NCI-H446 (cell line): ENCODE measurements at places on chromosomes 6 and 20.
A peak's percentile ranks its signal among the peaks of the same experiment; 100 is the strongest.

- DNase-seq = no peak
These were observed 47.2 kb upstream of the FAM50B start for GRCh38 chr6:3801960-3802359.

DNA sequence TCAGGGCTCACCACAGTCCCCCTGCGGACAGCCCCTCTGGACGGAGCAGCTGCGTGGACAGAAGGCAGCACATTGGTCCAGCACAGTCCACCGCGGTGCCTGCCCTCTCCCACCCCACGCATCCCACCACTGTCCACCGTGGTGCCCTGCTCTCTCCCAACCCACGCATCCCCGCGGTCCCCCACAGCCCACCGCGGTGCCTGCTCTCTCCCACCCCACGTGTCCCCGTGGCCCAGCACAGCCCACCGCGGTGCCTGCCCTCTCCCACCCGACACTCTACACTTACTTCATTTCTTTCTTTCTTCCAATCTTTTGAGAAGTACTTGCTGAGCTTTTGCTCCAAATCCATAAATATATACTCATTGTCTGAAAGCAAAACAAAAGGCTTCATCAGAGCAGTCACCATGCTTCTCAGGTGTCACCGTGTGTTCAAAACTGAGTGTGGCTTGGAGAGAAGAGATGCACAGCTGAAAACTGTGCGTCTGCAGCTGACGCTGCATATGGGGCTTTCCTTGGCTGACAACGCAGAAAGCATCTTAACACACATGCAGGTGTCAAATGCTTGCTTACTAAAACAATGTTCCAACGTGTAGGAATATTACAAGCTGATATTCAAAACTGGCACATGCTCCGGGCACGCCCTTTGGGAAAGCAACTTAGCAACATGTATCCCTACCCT lies 11.8 kb downstream of the FRMD1 start:
- DNase-seq = no peak

DNA sequence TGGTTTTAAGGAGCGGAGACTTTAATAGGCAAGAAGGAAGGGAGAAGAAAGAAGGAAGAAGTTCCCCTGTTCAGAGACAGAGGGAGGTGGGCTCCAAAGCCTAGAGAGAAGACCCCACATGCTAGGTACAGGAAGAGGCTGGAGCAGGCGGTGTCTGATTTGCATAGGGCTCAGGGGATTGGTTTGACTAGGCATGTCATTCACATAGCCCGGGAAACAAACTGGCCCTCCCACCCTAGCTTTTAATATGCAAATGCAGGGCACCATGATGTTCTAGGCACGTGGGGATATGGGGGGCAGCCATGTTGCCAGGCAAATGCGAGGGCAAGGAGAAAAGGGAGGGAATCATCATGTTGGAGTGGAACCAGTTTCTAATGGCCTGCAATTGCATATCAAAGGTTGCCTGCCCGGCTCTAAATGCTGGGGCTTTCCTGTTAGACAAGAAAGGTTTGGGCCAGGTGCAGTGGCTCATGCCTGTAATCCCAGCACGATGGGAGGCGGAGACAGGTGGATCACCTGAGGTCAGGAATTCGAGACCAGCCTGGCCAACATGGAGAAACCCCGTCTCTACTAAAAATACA lies 34.3 kb upstream of the AGPAT4 start:
- no peak for DNase-seq

DNA sequence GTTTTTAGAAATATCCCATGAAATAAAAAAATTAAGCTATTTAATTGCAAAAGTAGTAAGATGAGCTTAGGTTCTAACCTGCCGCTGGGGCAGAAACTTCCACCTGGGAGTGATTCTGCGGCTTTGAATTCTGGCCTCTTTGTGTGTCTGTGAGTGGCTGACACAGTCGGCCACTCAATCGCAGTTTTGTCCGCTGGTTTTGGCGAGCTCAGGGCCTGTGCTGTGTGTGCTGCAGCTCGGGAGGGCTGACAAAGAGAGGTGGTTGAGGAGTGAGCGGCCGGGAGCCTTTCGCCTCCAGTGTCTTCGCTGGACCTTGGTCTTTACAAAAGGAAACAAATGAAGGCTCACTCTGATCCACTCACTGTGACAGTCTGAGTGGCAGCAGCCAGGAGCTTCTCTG lies 128.4 kb downstream of the TIAM2 start:
- no peak for DNase-seq

DNA sequence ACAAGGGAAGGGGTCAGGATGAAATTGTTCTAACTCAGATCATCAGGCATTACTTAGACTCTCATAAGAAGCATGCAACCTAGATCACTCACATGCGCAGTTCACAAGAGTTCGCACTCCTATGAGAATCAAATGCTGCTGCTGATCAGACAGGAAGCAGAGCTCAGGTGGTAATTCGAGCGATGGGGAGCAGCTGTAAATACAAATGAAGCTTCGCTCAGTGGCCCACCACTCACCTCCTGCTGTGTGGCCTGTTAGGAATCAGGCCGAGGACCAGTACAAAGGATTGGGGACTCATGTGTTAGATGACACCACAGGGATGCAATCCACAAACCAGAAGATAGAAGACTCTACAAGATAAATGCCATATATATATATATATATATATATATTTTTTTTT lies 31.5 kb upstream of the TOP1 start:
- DNase-seq = no peak

DNA sequence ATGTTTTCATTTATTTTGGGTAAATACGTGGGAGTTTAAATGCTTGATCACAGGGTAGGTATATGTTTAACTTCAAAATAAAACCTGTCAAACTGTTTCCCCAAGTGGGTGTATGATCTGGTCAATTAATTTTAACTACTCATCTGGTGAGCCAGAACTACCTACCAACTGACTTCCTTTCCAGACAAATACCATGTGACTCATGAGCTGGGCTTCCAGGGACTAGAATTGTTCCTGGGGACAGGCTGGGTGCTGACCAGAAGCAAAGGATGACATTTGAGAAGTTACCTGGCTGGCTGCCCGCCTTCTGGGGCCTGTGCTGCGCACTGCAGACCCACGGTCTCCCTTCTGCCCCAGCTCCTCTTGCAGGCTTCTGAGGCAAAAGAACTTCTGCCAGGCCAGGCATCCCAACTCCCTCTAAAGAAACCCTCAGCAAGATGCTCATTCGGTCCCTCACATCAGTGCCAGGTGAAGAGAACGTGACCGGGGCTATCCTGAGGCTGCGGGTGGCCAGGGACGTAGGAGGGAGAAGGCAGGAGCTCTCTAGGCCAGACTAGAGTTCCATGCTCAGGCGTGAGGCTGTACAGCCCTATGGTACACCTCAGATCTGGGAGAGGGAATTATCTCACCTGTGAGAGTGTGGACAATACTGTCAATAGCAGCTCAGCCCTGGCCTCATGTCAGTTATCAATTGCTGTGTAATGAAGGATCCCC lies 103.6 kb downstream of the JPH2 start:
- peak; percentile 16 for DNase-seq

- DNase-seq = no peak
These were observed 34.3 kb downstream of the FYN start for GRCh38 chr6:111838749-111839484.

DNA sequence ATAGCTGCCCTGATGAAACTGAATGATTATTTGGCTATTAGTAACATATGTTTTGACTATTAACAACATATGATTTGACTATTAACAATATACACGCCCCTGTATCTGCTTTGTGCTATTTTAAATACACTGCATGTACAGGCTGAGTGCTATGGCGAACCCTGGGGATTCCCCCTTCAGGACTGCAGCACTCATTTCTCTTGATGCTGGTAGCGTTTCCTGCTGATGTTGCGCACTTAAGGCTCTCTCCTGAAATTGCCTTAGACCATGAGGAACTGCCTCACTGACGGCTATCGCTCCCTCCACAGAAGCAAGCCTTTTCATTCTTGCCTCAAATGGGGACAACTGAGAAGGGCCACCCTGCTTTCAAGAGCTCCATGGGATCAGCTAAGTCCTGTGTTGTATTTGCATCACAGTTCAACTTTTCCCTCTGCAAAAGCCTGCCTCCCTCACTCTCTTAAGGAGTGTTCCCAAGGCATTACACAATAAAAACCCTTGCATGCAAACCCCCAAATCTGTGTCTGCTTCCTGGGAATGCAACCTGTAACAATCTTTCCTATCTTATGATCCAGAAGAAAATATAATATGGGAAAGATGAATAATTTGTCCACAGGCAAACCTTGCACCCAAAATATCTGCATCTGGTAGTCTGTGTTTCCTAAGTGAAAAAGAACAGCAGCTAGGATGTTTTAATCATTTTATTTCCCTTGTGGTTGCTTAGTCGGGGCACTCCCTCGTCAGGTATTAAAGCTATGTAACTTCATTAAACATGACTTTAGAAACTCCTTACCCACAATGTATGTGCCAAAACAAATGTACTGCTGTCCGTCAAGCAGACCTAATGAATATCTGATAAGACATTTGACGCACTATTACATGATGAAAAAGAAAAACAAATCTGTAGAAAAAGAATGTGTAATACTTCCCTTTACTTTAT lies 456.4 kb downstream of the COL12A1 start:
- DNase-seq = no peak

DNA sequence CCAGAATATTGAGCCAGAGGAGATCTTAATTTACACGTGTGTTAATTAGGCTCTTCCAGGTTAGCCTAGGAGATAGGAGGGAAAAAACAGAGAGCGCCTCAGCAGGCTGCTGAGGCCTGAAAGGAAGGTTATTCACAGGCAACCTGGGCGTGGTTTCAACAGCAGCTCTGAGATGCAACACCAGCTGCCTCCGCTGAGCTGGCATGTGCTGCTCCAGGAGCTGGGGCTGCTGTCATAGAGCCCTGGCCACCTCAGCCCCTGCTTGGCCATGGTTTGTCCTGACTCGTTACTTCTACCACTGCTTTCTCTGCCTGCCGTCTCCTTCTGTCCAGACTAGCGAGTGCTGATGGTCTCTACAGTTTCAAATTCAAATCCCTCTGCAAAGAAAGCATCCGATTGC lies 32.4 kb upstream of the RPP40 start:
- peak; percentile 67 for DNase-seq
